ENCODE measurements at places on chromosomes 16 and 17.
A peak's percentile ranks its signal among the peaks of the same experiment; 100 is the strongest.

- no peak for DNase-seq
Observed at GRCh38 chr16:21101631-21102420, 48.8 kb downstream of the DNAH3 start.

DNA sequence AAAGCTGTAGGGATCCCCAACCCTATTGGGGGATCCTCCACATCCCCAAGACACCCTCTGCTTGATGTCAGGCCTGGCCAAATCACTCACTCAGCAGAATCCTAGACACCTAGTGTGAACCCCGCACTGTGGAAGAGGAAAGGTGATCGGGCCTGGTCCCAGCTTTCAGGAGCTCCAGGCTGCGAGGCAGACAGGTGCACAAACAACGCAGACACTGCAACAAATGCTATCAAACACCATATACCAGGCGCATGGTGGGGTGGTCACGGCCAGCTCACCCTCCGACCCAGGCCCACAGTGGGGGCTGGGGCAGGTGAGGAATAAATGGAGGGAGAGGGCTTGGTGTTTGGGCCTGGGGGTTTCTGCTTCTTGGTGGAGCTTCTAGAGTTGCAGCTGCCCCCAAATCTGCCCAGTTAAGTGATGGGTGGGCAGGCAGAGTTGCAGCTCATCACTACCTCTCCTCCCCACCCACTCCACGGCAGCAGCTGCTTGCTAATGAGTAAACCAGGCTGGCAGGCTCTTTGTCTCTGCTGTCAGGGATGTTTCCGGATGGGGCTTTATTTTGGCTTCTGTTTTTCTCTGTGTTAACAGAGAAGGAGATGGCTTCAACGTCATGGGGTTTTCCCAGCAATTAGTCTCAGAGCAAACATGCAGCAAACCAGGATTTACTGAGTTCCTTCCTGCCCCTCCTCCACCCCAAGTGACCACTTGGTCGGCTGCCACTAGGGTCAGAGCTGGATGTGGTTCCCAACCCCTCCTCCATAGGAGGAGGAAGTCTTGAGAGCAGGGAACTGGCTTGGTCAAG lies 46.6 kb downstream of the PECAM1 start:
- peak; percentile 84 for DNase-seq

- no peak for DNase-seq
Observed at GRCh38 chr17:56510554-56511342, 82.8 kb upstream of the NOG start.

DNA sequence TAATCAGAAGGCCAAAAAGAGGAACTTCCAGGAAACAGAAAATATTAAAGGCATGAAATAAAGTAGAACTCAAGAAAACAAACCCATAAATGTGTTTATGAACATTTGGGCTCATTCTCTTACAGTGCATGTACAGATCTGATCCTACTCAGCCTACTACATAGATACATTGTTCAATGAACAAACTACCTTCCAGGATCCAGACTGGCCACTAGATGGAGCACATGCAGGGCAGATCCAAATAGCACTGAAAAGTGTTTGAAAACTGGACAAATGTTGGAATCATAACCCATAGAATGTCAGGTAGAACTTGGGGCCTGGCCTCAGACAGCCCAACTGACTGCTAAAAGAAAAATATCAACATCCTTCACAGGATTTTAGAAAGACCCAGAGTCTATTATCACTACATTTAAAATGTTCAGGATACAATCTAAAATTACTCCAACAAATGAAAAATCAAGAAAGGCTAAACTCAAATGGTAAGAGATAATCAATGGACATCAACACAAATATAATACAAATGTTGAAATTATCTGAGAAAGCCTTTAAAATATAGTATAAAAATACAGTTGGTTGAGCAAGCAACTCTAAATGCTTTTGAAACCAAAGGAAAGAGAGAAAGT lies 122.4 kb upstream of the NUDT7 start:
- DNase-seq: no peak

DNA sequence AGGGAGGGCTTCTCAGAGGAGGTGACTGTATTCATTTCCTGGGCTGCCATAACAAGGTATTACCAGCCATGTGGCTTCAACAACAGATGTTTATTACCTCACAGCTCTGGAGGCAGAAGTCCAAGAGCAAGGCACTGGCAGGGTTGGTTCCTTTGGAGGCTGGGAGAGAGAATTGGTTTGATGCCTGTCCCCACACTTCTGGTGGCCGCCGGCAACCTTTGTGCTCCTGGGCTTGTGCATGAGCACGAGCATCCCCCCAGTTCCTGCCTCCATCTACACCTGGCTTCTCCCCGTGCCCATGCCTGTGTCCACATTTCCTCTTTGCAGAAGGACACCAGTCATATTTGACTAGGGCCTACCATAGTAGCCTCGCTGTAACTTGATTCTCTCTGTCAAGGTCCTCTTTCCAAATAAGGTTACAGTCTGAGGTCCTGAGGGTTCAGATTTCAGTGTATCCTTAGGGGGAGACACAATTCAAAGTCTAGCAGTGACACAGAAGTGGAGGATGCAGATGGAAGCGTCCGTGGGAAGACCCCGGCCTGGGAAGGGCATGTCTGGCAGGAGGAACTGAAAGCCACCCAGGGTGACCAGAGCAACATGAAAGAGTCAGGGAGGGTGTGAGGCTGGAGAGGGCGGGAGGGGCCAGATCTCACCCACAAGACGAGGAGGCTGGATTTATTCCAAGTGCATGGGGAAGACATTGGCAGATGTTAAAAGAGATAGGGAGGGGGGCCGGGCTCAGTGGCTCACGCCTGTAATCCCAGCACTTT lies 188.2 kb upstream of the HSBP1 start:
- no peak for DNase-seq

DNA sequence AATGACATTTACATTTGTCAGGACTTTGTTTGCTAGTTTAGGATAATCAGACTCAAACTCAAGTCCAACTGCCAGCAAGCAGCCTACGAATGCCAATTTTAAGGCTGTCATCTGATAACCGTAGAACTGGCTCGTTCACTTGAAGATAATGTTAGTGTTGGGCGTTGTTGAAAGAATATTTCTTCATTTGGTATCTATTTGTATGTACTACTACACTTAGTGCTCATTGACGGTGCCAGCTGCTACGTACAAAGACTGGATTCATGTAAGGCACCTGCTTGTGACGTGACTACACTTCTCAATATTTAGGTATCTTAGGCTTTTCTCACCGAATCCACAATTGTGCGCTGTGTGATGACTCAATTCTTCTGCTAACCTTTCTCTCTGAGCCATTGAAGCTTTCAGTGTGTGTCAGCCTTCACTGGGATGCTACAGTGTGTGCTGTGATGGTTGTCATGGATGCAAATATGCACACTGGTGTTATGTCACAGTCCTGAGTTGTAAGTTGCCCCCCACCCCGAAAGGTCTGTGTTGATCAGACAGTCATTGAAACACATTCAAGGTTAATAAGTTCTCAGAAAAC lies 5.7 kb downstream of the ATP2C2 start:
- no peak for DNase-seq

DNA sequence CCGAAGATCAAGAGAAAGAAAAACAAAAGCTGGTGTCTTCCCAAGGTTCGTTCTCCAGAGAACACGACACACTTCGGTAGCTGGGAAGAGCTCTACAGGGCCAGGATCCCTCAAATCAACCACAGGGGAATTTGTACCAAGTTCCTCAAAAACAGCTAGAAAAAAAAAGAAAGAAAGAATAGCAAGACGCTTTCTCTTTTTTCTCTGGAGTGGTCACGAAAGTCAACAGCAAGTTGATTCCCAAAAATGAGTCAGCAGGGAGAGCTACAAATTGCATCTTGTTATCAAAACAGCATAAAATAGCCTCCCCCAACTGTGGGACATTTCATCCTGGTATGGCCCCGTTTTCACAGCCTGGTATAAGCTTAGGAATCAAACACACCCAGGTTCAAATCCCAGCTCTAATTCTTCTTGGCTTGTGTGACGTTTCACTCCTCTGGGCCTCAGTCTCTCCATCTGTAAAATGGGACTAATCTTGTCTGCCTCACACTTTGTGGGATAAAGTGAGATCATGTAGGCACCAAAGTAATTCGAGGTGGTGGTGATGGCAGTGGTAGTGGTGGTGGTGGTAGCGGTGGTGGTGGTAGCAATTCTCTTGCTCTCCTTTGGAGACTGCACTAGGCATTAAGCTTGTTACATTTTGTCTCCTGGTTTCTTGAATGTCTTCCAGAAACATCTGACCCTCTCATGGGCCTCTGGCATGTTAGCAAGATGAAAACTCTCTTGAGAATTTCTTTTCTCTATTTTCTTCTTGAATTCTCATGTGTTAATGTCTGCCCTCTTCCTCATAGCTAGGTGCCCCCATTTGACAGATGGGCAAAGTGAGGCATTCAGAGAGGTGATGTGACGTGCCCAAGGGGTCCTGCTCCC lies 988 bp upstream of the IL21R start:
- no peak for DNase-seq

DNA sequence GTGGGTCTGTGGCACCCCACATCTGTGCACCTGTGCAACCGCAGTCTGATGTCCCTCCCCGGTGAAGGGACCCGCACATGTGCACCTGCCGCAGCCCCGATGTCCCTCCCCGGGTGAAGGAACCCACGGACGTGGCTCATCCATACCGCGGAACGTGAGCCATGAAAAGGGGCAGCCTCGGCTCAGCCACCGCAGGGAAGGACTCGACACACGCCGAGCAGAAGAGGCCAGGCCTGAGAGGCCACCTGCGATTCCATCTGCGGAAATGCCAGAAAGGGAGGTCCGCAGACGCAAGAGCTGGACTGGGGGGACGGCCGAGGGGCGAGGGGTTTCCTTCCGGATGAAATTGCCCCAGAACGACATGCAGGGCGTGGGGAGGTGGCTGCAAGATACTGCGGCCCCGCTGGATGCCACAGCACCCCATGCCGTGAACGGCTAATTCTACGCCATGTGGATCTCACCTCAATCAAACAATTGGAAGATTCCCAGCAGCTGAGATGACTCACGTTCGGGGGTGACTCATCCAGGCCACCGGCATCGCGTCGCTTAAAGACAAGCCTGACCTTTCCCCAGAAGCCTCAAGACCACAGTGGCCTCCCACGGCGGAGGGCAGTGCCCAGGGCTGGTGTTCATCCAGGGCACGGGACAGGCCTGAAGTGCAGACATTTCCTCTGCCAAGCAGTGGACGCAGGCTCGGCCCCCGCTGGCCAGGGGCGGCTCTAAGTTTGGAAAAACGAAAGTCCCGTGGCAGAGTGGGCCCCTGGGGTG lies 21.0 kb downstream of the SOX8 start:
- DNase-seq: no peak

DNA sequence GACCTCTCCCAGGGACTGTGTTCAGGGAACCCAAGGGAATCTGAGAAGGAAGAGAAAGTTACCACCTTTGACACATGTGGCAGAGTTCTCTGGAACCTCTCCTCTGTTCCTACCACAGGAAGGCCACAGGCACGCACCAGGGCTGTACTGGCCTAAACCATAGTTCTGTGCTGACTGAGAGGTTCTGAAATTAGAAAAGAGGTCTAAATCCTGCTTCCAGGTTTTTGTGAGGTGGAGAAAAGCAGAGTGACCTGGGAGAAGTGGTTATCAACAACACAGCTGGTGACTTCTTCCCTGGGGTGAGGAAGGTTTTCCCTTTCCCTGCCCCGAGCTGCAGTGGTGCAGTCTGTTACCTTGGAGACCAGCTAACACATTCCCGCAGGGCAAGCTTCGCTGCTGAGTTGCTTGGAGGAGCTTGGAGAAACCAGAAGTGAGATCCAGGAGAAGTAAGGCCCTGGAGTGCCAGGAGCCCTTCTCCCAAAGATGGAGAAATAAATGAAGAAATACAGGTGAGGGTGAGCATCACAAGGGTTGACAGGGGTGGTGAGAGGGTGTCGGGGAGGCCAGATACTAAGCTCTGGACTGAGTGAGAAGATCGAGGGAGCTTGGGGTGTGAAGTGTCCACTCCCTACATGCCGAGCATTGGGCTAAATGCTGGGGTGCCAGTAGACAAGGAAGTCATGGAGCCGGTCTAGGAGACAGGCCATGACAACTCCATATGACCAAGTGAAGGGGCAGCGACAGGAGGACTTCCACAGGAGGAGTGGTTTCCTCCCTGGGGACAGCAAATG lies at the start of gene VWA3A:
VWA3A (plus strand) TSS at position 399 of the 791 bp plus-strand sequence; CDS start at position 496, 97 bp downstream.
- DNase-seq: peak; percentile 3

GRCh38 chr16:3698941-3699340 lies 18.4 kb downstream of the TRAP1 start:
- DNase-seq: no peak

GRCh38 chr16:1556254-1556653 lies 22.8 kb downstream of the TMEM204 start:
- DNase-seq: no peak

- no peak for DNase-seq
Observed at GRCh38 chr17:13202835-13203234, 185.0 kb upstream of the ELAC2 start.

GRCh38 chr17:56471696-56472095 lies 121.8 kb upstream of the NOG start:
- no peak for DNase-seq

- no peak for DNase-seq
Observed at GRCh38 chr17:57328109-57328882, 72.0 kb downstream of the MSI2 start.

DNA sequence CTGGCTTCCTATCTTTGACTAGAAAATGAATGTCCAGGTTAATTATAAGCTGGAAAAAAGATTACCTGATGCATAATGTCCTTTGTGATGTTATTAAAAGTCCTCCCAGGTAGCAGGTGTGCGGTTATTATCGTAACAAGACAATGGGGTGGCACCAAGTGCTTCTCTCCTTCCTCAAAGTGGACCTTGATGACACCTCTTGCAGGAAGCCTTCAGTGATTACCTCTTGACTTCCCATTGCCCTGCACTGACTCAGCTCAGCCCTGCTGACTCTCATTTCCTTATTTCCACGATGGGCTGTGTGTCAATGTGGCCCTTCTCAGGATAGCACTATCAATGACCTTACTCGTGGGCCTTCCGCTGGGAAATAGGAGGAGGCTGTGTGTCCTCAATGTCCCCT lies 477.4 kb upstream of the CCL2 start:
- DNase-seq: no peak

GRCh38 chr16:10308305-10309193 lies 77.3 kb upstream of the ATF7IP2 start:
- no peak for DNase-seq

DNA sequence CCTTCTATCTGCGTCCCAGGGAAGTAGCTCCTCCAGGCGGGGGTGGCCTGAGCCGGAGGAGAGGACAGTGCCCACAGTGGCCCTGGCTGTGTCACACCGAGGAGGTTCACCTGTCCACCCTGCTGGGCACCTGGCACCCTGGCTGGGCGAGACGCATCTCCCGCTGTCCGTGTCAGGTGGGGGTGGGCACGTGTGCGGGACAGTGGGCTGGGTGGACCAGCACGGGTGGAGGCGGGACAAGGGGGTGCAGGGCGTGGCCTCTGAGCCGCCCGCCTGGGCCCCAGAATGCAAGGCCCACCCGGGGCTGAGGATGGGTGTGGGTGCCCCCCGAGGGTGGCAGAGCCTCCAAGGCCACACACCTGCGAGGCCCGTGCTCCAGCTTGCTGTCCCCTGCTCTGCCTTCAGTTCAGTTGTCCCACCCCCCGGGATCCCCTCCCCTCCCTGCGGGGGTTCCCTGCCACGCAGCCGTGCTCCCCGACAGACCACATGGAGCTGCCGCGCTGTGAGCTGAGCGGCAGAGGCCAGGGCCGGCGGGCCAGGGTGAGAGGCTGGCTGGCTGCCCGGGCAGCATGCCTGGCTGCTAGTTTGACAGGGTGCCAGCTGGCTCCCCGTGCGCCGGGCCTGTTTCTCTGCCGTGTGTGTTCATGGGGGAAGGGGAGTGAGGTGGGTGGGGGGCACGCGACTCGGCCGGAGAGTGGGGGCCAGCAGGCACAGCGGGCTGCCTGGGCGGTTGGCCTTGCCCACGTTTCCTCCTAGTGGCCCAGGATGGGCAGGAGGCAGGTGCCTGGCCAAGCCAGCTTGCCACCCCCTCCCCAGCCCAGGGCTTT lies 33.9 kb downstream of the BAHCC1 start:
- DNase-seq: peak; percentile 97

GRCh38 chr16:19882186-19882585 lies 2.5 kb downstream of the GPRC5B start:
- DNase-seq: no peak

Measured in NCI-H345 (cell line).